ENCODE measurements at places on chromosomes 16 and 17.
A peak's percentile ranks its signal among the peaks of the same experiment; 100 is the strongest.

DNA sequence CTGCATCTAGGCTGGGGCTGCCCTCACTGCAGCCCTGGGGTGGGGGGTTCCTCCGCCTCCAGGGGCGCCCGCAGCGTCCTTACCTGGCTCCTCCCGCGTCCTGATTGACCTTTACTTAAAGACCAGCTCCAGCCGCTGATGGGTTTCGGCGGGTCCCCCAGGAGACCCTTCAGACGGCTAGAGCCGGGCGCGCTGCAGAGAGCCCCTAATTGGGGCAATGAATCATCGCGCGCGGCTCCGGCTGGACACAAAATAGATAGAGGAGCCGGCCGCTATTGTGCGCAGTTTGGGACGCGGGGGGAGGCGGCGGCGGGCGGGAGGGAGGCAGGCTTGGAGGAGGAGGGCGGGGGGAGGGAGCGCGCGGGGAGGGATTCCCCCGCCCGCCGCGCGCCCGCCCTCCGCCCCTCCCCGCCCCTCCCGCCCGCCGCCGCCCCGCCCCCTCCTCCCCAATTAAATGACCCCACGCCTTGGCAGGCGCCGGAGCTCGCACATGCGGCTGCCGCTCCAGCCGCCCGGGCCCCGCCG lies 56.5 kb upstream of the CIBAR2 start:
- DNase-seq, result peak; percentile 33

DNA sequence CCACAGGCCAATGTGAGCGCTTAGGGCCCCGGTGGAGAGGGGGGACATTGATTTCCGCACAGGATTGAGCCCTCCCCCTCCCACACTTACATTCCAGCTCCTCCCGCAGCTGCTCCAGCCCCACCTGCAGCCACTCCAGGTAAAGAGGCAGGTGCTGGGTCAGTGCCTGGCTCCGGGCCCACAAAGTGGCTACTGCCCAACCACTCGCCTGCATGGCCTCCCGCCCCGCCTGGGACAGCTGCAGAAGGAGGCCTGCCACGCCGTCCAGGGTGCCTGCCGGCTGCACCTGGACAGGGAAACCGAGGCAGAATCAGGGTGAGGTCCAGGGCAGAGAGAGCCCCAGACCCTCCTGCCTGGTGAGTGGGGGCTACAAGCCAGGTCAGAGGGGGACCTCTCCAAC lies 46.3 kb downstream of the RMI2 start:
- DNase-seq, result no peak

DNA sequence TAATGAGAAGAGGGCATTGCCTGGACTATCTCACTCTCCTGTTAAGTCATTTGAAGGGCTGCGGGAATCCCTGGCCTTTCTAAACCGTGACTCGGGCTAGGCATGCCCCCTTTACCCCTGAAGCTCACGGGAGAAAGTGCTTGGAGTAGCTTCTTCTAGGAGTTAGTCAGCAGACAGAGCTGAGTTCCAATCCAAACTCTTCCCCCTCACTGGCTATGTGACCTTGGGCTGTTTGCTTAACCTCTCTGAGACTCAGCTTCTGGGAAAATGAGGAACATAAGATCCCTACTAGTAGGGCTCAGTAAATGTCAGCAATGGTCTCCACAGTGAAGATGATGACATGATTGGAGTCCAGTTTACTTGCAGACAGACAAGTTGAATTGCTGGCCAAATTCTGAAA lies 5.7 kb upstream of the B9D1 start:
- DNase-seq, result no peak

- DNase-seq, result no peak
These were observed 540.8 kb upstream of the HSBP1 start for GRCh38 chr16:83266848-83267553.

- no peak for DNase-seq
These were observed 88.0 kb downstream of the STXBP4 start for GRCh38 chr17:55056526-55056925.

GRCh38 chr17:50266384-50267073 lies 7.7 kb upstream of the TMEM92 start:
- no peak for DNase-seq

DNA sequence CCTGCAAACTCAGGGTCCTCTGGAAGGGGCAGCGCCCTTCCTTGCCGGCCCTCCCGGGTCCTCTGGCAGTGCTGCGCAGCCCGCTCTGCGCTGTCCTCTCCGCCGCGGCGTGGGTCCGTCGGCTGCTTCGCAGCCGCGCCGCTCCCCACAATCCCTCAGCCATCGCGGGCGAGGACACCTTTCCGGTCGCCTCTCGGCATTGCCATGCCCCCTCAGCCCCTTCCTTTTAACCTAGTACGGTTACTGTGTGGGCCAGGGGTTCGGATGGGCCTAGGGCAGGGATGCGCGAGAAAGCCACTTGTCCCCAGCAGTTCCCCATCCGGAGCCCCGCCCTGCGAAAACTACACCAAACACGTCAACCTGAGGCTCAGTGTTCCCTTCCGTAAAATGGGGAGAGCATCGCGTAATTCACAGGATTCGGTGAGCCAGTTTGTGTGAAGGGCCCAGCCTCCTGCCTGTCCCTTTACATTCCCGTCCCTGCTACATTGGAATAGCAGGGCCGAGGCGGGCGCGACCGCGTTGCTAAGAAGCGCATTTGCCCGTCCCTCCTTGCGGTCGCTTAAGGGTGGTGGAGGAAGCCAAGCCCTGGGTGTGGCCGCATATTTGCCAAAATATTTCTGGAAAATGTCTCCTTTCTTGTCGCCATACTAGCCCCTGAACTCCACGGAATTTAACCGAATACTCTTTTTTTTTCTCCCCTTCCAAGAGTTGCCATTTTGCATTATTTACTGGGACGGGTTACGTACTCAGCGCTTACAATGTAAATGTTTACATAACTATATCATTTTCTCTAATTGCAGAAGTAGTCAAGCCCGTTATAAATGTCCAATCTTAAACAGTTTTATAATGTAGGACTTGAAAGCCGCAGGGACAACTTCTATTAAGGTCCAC lies 13.2 kb downstream of the COPZ2 start:
- peak; percentile 35 for DNase-seq

DNA sequence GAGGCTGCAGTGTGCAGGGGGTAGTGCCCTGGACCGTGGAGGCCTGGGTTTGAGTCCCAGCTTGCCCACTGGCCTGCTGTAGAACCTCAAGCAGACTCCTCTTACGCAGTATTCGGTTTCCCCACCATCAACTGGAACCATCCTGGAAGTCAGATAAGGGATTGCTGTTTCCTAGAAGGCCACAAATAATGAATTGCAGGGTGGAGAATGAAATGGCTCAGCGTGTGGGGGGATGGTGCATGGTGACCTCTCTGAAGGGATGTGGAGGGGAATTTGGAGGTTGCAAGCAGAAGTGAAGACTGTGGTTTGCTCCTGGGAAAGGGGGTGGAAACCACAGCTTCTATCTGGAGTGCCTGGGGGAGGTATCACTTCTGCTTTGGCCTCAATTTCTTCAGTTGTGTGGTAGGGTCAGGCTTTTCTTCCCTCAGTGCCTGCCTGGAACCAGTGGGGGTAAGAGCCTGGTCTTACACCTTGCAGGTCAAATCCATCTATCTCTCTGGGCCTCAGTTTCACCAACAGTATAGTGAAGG lies 1.7 kb downstream of the ADGRG5 start:
- no peak for DNase-seq

- no peak for DNase-seq
These were observed 172.7 kb downstream of the ANKFN1 start for GRCh38 chr17:56326001-56326359.

- DNase-seq, result no peak
These were observed 41.8 kb downstream of the TMC6 start for GRCh38 chr17:78086740-78087139.

DNA sequence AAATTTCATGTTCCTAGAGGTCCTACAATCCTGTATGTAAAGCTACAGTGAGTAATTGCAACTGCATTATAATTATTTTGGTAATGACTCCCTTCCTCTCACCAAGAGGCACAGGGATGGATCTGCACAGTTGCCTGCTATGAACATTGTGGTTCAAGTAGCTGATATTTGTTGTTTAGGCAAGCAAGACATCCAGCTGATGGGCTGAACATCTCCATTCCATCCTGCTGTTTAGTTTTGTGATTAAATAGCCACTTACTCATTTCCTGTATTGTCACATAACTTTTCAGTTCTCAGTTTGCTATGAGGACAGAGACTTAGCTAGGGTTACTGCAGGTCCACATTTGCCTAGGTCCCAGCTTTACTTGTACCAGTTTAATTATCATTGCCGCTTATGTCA lies 181.2 kb upstream of the TBX2 start:
- no peak for DNase-seq

- no peak for DNase-seq
These were observed 1.7 kb downstream of the RABEP1 start for GRCh38 chr17:5283571-5284315.

DNA sequence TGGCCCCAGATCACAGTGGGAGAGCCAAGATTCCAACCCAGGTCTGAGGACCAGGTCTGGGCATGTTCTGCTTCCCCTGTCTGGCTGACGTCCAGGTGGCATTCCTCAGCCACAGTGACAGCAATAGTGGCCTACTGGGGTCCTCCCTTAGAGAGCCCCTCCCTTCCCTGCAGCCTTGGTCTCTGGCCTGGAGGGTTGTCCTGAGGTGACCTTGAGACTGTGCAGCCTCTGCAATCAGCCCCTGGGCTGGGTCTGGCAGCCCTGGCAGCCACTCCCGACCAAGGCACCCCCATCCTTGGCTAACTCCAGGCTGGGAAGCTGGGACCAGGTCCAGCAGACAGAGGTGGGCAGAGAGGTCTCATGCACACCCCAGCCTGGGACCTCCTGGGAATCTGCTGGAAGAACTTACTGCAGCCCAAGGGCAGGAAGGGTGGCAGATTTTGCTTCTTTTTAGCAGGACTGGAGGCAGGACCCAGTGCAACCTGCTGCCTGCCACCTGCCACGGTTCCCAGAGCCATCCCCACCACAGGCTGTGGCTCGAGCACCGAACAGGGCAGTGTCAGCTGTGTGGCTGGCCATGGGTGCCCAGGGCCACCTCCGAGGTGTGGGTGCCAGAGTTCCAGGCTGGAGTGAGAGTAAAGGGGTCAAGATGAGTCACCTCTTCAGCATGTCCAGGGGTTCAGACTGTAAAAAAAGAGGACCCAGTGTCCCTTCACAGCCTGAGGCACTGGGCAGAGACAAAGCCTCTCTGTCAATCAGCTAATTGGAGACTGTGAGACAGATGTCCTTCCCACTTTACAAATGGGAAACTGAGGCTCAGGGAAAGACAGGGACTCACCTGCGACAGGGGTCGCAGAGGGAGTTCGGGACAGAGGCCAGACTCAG lies 12.6 kb downstream of the GRB7 start:
- DNase-seq, result no peak

DNA sequence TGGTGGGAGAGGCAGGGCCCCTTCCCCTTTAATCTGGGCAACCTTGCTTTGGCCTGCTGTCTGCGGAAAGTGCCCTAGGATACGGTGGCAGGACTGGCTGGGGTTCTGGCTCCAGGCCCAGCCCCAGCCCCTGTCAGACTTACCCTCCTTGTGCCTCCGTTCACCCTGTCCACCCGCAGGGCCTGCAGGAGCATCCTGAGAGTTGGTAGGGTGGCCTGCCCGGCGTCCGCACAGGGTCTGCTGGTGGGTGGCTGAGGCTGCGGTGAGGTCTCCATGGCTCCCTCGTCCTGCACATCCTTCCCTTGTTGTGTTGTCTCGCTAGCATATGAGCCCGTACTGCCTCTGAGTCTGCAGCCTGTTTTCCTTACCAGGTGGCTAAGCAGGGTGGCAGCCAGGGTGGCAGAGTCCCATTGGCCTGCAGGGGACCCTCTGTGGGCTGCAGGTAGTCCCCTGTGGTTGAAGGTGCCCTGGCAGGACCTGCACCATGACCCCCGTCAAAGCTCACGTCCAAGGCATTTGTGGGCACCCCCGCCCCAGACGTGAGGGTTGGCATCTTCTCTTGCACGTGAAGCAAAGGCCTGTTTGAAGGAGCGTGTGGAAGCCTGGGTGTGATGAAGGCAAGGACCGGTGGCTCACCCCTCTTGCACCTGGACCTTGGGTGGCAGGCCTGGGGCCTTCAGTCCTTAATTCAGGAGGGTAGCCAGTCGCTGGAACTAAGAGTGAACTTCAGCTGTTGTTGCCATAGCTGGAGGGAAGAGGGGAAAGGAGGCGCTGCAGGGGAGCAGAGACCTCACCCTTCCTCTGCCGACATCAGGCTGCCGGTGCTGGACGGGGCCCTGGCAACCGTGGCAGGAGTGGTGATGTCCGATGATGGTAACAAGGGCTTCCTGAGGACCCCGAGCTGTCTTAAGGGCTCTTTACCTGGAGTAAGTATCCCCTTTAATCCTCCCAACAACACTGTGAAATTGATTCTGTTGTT lies 293.7 kb downstream of the SEC14L1 start:
- DNase-seq, result no peak

- no peak for DNase-seq
These were observed 24.4 kb upstream of the EFCAB13 start for GRCh38 chr17:47299239-47299910.

GRCh38 chr16:84641643-84642358 lies 6.5 kb upstream of the KLHL36 start:
- no peak for DNase-seq

DNA sequence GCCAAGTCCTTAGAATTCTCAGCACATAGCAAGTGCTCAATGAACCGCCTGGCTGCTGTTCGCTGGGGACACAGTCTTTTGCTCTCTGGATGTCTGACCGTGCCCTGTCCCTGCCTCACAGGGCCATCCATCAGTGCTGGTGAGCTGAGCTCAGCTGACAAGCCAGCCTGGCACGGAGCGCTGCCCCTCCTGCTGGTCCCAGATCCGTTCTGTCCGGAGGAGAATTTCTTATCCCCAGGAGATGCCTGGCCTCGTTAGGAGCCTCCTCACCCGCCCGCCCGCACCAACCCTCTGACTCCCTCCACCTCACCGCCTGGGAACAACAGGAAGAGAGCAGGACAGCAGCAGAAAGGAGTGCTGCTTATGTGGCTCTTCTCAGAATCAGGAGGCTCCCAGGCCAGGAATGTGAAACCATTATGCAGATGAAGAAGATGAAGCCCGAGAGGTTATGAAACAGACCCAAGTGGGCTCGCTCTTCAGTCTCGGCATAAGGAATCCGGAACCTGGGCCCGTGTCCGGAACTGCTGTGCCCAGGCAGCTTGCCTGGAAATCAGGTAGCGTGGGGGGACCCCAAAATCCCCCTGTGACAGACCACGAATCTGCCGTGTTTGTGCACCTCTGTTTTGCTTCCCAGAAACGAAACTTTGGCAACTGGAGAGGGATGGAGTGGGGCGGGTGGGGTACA lies 28.8 kb upstream of the RMI2 start:
- DNase-seq, result no peak

Measured in CD8-positive, alpha-beta memory T cell (primary cell).